ENCODE measurements at places on chromosomes 5 and 9.

GRCh38 chr5:24819841-24820240 lies 175.1 kb upstream of the CDH10 start:
- no peak for DNase-seq

DNA sequence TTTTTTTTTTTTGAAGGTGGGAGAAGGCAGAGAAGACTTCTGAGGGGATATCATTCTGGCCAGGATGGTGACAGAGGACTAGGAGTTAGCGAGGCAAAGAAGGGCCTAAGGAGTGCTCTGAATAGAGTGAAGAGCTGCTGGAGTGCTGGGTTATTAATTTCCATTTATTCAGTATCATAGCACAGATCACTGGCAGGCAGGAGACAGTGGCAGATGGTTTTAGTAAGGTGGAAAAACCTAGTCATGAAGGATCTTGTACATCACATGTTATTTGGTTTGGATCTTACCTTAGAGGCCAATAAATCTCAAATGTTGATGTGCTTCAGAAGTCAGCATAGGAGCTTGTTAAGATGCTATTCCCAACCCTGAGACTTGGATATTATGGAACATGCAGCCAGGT lies 165.5 kb downstream of the TTLL11 start:
- DNase-seq = peak; percentile 47

DNA sequence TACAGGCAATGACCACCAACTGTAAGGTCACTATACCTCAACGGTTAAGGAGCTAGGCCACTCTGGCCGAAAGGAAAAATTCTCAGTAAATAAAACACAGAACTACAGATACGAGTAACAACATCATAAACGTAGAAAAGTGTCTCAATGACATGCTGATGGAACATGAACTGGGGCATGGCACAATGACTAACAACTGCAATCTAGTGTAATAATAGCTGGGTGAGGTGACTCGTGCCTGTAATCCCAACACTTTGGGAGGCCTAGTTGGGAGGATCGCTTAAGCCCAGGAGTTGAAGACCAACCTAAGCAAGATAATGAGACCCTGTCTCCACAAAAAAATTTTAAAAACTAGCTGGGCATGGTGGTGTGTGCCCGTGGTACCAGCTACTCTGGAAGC lies 9.8 kb upstream of the RAPGEF6 start:
- DNase-seq = no peak

- DNase-seq = no peak
These were observed 51.7 kb downstream of the RETREG1 start for GRCh38 chr5:16565118-16565517.

- no peak for DNase-seq
These were observed 119.9 kb downstream of the EHMT1 start for GRCh38 chr9:137738703-137739102.

GRCh38 chr5:9363449-9363848 lies 182.4 kb downstream of the SEMA5A start:
- no peak for DNase-seq

GRCh38 chr5:73274121-73274520 lies 101.1 kb downstream of the TMEM174 start:
- no peak for DNase-seq

- no peak for DNase-seq
These were observed 104.2 kb upstream of the RASEF start for GRCh38 chr9:83167126-83167525.

GRCh38 chr9:135704483-135704882 lies 2.5 kb downstream of the KCNT1 start:
- DNase-seq = no peak

DNA sequence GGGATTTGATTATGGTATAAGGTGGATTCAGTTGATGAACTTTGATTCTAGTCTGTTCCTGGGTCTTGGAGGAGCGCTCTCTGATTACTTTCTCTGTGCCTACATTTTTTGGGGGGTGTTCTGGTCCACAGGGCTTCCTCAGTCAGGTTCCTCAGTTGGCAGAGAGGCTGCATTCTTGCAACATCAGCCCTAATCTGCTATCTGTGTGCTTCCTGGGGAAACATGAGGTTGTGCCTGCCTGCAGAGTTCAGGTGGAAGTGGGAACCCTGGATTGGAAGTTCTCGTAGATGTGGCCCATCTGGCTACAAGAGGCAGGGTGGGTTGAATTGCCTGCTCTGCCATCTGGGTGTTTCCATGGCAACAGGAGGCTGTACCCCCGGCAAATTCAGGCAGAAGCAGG lies 24.5 kb downstream of the POLK start:
- DNase-seq = no peak

All from DMS79 (cell line).